AG04450 (cell line): ENCODE measurements at places on chromosomes 6 and 20.
A peak's percentile ranks its signal among the peaks of the same experiment; 100 is the strongest.

GRCh38 chr6:168050225-168050880 lies 28.7 kb downstream of the FRMD1 start:
- no peak for DNase-seq

DNA sequence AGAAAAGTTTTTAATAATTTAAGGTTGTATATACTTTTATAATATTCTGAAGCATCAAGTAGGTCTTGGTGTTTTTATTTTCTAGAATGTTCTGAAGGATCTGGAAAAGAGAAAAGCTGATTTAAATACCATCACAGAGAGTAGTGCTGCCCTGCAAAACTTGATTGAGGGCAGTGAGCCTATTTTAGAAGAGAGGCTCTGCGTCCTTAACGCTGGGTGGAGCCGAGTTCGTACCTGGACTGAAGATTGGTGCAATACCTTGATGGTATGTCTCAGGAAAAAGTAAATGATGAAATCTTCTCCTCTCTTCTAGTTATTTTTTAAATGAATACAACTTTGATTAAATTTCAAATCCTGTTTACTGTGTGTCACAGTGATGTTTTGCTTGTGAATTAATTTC lies 225.7 kb downstream of the UTRN start:
- no peak for DNase-seq

DNA sequence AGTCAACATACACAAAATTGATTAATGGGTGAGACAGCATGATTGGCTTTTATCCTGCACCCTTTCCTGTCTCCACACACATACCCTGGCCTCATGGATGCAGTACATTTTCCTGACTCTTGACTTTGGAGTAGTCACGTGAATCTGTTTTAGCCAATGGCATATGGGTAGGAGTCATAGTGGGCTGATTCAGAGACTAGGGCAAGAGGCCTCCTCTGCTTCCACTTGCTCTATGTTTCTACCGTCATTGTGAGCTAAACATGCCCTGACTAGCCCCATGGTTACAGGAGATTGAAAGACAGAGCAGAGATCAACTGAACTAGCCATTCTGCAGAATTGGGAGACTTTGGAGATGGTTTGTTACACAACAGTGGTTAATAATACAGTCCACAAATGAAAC lies 850.0 kb downstream of the DHX35 start:
- no peak for DNase-seq

- no peak for DNase-seq
Observed at GRCh38 chr20:58867211-58867610, 14.7 kb downstream of the GNAS start.

- no peak for DNase-seq
Observed at GRCh38 chr6:118768904-118769325, 117.5 kb upstream of the CEP85L start.

DNA sequence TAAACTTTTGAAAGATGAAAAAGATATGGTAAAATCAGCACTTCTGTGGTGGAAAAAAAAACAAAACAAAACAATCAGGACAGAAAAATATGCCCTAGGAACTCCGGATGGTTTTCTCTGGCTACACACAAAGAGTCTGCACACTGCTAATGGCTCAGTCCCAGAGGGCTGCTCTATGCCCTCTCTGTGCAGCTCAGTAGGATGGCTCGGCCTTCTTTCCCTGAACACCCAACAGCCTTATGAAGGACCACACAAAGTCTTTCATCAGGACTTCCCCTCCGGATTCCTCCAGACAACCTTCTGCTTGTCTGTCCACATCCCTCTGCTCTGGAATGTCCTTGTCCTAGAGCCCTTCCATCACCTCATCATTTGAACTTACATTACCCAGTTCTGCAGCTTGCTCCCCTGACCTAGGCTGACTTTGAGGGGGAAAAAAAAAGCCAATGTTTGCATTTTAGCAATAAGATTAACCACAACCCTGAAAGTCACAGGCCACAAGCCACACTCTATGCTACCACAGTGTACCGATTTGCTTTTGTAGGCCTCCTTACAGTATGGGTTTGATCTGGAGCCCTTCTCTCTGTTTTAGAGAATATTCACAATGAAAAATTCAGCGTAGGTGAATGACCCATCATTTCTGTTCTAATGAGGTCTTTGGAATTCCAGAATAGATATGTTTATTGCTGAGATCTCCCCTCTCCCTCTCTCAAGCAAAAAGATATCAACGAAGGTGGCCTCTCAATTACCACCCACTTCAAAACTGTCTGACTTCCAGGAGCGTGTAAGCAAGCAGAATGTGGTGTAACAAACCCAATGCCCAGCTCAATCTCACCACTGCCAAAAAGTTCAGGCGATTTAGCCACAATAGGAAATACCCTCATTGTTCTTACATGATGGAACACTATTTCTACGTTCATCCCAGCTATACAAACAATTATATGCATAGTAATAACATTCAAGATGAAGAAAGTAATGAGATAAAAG lies 164.0 kb downstream of the GMDS start:
- DNase-seq = no peak

DNA sequence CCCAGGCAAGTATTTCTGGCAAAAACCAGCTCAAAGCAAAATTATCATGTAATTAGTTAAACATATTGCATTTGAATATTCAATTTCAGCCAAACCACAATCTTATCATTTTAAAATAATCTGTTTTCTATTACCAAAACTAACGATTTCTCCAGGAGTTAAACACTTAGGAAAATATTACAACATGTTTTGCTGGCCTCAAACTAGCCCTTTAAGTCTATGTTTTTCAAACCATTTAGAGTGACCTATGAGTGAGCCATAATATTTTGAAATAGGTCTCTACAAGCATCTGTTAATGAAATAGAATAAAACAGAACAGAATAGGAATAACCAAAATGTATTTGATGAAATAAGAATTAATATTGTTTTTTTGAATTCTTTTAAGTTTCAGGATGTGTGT lies 370.9 kb downstream of the COL12A1 start:
- no peak for DNase-seq

- no peak for DNase-seq
Observed at GRCh38 chr6:142913511-142914047, 31.4 kb downstream of the HIVEP2 start.

DNA sequence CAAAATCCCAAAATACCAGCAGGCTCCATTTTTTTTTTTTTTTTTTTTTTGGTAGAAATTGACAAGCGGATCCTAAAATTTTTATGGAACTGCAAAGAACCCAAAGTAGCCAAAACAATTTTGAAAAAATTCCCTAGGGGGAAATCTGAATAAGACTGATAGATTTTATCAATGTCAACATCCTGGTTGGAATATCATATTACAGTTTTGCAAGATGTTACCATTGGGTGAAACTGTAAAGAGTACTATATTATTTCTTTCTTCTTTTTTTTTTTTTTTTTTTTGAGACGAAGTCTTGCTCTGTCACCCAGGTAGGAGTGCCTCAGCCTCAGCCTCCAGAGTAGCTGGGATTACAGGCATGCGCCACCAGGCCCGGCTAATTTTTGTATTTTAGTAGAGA lies 29.4 kb upstream of the BEND3 start:
- no peak for DNase-seq

- peak; percentile 94 for DNase-seq
Observed at GRCh38 chr6:37077905-37078296, 72.4 kb downstream of the FGD2 start.

- peak; percentile 33 for DNase-seq
Observed at GRCh38 chr6:154613137-154613676, 102.7 kb upstream of the CNKSR3 start.

DNA sequence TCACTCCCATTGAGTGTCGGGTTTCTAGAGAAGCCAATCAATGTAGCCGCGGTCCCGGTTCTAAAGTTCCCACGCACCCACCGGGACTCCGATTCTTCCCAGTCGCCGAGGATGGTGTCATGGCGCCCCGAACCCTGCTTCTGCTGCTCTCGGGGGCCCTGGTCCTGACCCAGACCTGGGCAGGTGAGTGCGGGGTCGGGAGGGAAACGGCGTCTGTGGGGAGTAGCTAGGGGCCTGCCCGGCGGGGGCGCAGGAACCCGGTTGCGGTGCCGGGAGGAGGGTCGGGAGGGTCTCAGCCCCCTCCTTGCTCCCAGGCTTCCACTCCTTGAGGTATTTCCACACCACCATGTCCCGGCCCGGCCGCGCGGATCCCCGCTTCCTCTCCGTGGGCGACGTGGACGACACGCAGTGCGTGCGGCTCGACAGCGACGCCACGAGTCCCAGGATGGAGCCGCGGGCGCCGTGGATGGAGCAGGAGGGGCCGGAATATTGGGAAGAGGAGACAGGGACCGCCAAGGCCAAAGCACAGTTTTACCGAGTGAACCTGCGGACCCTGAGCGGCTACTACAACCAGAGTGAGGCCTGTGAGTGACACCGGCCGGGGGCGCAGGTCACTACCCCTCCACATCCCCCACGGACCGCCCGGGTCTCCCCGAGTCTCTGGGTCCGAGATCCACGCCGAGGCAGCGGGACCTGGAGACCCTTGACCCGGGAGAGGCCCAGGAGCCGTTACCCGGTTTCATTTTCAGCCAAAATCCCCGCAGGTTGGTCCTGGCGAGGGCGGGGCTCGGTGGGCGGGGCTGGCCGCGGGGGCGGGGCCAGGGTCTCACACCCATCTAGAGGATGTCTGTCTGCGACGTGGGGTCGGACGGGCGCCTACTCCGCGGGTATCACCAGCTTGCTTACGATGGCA lies 35.2 kb upstream of the HLA-G start:
- no peak for DNase-seq

DNA sequence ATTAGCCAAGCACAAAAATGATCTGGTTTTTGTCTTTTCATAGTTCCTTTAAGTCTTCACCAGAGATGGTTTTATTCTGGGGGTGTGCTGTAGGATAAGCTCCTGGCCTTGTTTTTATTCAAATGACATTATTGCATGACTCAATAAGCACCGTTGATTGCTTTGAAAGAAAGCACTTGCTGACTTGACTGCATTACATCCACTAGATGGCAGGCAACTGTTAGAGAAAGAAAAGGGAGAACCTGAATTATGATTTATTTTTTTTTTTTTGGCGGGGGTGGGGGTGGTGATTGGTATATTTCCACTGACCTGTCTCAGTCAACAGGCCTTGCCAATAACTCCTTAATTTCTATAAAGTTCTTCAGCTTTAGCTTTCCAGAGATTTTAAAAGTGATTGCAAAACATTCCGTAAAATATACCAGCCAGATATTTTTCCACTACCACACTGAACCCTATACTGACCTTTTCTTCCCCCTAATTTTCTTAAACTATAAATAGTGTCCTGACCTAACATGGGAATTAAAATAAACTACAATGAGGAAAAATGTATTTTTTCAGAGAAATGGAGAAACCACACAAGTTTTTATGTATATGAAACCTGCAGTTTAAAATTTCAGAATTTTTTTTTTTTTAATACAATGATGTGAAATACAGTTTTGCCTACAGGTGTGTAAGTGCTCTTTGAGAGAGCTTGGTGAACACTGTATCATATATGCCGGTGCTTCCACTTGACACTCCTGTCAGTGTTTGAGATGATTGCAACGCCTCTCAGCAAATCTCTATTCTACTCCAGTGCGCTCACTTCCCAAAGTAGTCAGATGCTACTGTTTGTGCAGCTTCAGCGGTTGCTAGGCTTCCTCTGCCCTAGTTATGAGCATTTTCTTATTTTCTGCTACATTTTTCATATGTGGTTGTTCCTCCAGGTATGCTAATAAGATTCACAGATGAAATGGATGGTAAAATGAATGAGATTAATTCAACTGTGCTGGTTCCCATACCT lies 274.3 kb downstream of the CD109 start:
- DNase-seq = peak; percentile 13

DNA sequence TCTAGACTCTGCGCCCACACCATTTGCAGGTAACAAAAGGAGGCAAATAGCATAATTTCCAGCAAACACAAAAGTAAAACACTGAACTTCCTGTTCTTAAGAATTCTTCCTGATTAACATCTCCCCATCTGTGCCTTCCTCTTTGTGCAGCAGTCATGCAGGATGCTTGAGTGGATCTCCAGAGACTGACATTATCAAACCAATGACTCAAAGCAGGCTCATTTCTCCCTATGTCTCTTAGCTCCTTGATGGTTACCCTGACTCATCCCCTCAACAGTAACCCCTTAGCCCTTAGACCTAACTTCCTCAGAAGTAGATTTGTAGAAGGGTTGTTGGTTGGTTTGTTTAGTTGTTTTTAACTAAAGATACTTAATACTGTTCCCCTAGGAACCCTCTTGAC lies 137.0 kb upstream of the RIN2 start:
- DNase-seq = no peak

GRCh38 chr6:116369540-116369939 lies 1.2 kb upstream of the DSE start:
- no peak for DNase-seq

GRCh38 chr20:6588296-6588695 lies 179.2 kb upstream of the BMP2 start:
- no peak for DNase-seq

DNA sequence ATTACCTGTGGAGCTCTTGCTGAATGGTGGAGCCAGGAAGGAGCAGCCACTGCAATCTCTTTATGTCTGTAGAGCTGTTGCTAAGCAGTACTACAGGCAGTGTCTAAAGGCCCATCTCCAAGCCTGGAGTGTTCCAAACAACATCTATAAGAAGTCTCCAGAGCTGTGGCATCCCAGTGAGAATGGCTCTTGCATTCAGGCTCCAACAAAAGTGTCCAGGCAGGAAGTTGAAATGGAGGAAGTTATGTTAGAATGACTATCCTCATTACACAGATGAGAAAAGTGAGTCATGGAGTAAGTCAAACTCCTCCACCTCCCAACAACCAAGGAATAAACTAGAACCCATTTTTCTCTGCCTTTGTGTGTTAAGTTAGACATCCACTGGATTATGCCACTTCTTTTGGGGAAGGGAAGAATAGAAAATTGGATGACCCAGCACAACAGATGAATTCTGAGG lies 288.5 kb upstream of the STXBP5 start:
- no peak for DNase-seq

GRCh38 chr6:28490205-28490890 lies 25.2 kb downstream of the GPX6 start:
- no peak for DNase-seq

GRCh38 chr20:41393705-41394066 lies 27.1 kb upstream of the EMILIN3 start:
- DNase-seq = no peak

DNA sequence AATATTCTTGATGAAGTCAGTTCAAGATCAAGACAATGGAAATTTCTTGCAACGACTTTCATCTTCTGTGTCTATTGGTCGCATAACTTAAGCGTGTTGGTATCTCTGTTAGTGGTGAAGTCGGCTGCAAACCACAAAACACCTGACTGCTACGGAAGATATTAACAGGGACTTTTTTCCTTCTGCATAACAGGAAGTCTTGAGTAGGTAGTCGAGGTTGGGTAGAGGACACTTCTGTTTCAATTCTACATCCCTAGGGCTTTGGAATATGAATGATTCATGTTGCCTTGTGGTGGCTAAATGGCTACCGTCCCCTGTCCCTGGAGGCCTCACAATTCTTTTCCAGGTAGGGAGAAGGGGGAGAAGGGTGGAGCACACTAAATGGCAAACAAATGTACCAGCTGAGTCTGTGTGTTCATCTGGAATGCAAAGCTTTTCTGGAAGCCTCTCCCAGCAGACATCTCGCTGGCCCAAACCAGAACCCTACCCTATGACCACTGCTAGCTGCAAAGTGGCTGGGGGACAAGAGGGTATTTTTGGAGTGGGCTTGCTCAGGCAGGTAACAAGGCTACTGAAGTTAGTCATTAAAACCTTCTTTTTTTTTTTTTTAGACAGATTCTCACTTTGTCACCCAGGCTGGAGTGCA lies 34.6 kb upstream of the NKX2-2 start:
- DNase-seq = no peak
